Activated CD4-positive, alpha-beta T cell treated with anti-CD3 and anti-CD28 coated beads for 24 hours (primary cell): ENCODE measurements at places on chromosomes 3 and 15.

- DNase-seq = no peak
These were observed 130.7 kb downstream of the APBA2 start for GRCh38 chr15:29016518-29016917.

GRCh38 chr15:40990080-40990479, 36.8 kb downstream of the CHAC1 start:
- no peak for DNase-seq

GRCh38 chr3:112334691-112335433, 1.9 kb downstream of the CD200 start:
- DNase-seq = no peak

DNA sequence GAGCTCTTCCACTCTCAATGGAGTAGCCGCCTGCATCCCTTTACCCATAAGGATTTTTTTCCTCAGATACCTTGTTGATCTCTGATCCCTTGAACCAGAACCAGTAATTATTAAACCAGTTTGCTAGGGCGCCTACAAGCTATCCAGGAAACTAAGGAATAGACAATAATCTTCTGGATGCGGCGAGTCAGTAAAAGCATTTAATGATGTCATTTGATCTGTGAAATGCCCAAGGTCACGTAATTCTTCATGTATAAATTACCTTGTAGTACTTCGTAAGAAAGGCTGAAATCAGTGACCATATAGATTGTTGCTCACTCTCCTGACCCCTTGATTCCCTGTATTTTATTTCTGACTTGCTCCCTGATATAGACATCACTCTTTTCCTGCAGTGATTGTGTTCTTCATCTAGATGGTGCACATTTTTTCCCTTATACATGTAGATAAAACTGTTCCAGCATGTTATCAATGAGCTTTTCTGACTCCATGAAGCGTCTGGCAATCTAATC, 548.6 kb upstream of the NAALADL2 start:
- no peak for DNase-seq

GRCh38 chr15:41323611-41324010, 8.8 kb downstream of the OIP5 start:
- no peak for DNase-seq
